ENCODE measurements at places on chromosomes 1 and 21.

- no peak for DNase-seq
Measured at GRCh38 chr1:15723631-15724246, 12.3 kb upstream of the SLC25A34 start.

GRCh38 chr1:11024154-11024873 lies 11.9 kb downstream of the TARDBP start:
- DNase-seq = no peak

DNA sequence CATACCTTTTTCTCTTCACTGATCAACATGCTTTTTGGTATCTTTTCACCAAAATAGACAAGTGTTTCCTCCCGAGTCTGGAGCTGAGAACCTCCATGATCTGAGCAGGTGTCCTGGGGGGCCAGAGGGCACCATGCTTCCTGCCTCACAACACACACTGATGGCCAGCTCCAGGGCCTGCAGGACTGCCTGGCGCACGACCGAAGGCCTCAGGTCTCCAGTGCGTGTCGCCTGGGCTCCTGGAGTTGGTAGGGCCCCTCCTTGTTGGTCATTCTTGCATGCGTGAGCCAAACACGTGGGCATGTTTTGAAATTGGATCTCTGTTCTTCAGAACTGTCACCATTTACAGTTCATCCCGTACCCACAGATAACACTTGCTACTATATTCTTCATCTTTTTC lies 64.4 kb downstream of the SLC37A1 start:
- no peak for DNase-seq

DNA sequence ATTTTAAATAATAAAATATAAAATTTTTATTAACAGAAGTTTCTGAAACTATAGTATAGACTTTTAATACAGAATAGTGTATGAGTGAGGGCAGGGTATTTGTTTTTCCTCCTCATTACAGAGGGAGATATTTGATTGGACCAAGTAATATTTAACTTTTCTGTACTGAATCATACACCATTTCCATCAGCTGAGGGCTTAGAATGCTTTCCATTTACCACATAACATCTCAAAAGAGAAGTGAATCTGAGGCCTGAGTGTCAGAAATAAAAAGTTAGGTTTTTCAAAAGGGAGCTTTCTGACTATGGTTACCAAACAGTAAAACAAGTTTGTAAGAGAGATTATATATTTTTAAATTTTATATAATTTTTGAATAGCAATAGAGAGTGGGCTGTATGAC lies 29.5 kb downstream of the TLCD4 start:
- no peak for DNase-seq

DNA sequence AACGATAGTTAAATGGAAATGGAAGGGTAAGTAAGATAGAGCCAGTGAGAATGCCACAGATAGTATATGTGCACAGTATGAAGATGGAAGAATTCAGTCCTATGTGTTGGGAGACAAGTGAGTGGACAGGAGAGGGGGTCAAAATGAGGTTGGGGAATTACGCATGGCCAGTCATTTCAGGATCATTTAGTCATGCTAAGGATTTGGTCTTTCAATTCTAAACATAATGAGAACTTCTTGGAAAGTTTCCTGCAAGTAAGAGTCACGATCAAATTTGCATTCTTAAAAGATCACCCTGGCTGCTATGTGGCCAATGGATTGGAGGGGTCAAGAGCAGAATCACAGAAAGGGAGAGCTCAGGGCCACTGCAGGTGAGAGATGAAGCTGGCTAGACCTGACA lies 64.0 kb upstream of the KCNK2 start:
- no peak for DNase-seq

GRCh38 chr1:29473161-29473855 lies 237.0 kb downstream of the PTPRU start:
- no peak for DNase-seq

DNA sequence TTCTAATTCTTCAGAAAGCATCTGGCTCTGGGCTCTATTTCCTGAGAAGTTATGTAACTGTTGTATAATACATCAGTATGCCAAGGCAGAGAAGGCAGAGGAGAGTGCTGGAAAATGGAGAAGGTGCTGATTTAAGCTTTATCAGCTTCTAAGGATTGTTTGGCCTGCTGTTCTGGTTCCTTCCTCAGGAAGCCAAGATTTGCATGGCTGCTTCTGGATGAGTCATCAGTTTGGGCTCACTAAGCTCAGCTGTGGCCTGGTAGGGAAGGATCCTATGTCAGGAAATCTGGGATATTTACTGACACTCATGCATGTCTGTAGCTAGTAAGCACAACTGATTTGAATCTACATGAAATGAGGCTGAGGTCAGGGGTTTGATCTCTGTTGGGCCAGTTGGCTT lies 73.2 kb upstream of the ADGRL4 start:
- peak; percentile 79 for DNase-seq

DNA sequence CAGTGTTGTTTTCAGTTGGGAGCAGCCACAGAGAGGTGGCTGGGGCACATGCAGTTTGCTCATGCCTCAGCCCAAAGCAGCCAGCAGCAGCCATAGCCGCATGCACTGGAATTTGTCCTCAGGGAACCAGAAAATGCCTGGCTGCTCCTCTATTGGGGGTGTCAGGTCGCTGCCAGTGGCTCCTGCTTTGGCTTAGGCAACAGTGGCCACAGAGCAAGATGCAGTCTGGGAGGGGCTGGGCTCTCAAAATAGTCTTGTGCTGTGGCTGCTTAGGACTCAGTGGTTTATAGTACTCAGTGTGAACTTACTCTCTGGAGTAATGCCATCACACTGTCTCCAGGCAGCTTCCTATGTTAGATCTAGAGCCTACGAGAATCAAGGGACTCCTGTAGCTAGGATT lies 25.0 kb downstream of the CD55 start:
- no peak for DNase-seq

GRCh38 chr21:31161157-31161556 lies 122.9 kb upstream of the KRTAP19-8 start:
- no peak for DNase-seq

DNA sequence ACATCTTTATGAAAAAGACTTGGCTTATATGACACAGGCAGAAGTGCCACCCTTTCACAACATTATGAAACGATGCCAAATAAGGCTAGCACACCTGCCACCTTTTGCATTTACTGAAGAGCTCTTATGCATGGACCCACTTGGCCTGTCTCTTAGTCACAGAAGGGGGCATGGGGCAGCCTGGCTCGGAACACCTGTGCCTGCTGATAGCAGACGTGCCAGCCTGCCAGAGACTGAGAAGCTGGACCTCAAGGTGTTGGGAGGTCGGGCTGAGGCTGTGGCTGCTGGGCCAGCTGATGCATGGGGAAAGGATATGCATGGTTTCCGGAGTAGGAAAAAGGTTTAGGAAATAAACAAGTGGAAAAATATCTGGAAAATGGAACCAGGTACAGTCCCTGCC lies 21.5 kb downstream of the RCAN1 start:
- no peak for DNase-seq

- no peak for DNase-seq
Measured at GRCh38 chr1:200737647-200738291, 924 bp upstream of the CAMSAP2 start.

- no peak for DNase-seq
Measured at GRCh38 chr21:44485254-44485793, 30.0 kb downstream of the LRRC3 start.

DNA sequence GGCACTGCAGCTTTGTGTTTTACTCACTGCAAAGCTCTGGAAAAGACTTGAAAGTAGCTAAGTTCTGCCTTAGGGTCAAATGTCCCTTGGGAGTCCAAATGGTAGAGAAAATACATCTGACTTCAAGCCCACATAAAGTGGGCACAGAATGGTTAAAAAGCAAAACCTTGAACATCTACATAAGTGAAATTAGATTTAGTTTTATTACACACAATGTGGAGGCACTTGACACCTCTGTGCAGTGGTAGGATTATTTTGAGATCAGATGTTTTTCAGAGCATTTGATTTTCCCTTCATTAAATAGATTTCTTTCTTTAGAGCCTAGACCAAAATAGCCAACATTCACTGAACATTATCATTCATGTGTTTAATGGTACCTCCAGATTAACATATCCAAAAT lies 11.2 kb upstream of the FCRL3 start:
- no peak for DNase-seq

DNA sequence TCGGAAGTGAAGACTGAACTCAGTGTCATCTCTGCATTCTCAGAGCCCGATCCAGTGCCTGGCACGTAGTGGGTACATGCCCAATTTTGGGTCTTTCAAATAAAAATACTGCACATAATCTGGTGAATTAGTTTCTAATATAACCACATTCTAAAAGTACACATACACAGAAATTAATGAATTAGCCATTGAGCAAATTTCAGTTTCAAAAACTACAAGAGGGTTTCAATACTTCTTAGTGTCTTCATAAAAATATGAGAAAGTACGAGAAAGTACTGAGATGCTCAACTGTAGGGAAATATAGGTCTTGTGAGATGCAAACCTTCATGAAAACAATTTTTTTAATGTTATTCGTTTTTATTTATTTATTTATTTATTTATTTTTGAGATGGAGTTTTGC lies 86.9 kb downstream of the SMYD2 start:
- DNase-seq = no peak

- peak; percentile 95 for DNase-seq
Measured at GRCh38 chr1:160993544-160994193, 27.3 kb downstream of the F11R start.

DNA sequence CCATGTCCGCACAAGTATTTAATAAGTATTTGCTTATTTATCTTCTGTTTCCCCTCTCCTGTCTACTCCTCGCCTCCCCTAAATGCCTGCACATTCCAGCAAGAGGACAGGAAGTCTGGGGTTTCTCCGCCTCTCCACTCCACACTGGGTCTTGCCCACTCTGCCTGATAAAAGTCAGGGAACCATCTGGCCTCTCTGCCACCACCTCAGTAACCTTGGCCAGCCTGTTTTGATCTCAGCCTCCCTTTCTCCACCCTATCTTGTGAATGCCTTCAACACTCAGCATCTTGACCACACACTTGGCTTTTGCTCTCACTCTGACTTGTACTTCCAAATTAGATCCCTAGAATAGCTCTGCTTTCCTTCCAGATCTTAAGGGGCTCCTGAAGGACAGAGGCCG lies 165.3 kb upstream of the UBE2U start:
- peak; percentile 88 for DNase-seq

DNA sequence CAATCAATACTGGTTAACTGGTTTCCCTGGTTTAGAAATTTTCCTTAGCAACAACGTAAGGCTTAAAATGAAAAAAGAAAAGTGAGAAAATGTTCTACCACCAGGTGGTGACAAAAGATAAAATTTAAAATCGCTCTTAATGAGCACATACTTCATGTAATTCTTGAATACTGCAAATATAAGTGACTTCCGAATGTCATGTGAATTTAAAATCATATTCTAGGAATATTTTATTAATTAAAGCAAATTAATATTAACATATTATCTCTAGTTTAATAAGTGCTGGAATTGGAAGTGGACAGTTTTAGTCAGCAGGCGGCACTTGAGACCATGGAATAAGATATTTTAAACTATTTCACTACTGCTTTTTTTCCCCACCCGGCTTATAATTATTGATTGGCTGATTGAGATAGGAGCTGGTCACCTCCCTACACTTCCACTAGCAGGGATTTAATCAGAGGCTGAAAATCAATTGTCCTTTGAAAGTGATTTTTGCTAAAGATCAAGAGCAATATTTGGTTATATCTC lies 5.0 kb upstream of the ADAMTS1 start:
- peak; percentile 52 for DNase-seq

DNA sequence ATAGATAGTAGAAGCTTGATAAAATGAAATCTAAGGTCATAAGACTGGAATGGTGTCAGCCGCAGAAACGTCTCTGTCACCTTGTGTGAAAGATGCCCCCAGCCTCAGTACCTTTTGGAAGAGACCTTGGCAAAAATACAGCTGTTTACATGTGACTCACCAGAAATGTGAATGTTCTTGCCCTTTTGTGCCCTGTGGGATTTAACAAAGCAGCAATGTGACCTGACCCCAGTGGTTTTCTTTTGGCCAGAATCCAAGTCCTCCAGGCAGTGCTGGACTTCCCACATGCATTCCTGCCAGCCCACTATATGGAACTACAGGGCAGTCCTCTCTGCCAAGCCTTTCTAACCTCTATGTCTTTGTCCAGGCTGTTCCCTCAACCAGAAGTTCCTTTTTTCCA lies 27.2 kb upstream of the LRRC8C start:
- peak; percentile 90 for DNase-seq

GRCh38 chr1:19089524-19089923 lies 120.5 kb downstream of the UBR4 start:
- no peak for DNase-seq

- no peak for DNase-seq
Measured at GRCh38 chr1:183472488-183473216, at the start of gene SMG7. Gene SMG7 (plus strand): TSS chr1:183472499. CDS start chr1:183472621, 122 bp downstream.

- peak; percentile 99 for DNase-seq
Measured at GRCh38 chr1:212161231-212161781, 123.9 kb upstream of the PPP2R5A start.

DNA sequence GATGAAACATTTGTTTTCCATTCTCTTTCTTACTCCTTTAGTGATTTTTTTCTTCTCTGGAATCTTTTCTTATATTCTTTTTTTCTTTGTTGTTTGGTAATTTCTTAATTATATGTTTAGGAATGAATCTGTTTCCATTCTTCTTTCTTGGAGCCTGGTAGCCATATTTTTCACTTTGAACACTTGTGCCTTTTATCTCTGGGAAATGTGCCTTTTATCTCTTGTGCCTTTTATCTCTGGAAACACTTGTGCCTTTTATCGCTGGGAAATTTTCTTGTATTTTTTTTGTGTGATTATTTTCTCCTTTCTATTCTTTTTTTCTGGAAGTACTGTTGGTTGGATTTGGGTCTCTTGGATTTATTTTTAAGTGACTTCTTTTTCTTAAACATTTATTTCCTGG lies 118.2 kb downstream of the LEPR start:
- DNase-seq = no peak

GRCh38 chr1:97902067-97902466 lies 18.8 kb downstream of the DPYD start:
- DNase-seq = no peak

GRCh38 chr1:119323216-119323982 lies 45.2 kb upstream of the HAO2 start:
- DNase-seq = no peak

- DNase-seq = peak; percentile 37
Measured at GRCh38 chr21:44846485-44847260, 26.8 kb downstream of the PTTG1IP start.

DNA sequence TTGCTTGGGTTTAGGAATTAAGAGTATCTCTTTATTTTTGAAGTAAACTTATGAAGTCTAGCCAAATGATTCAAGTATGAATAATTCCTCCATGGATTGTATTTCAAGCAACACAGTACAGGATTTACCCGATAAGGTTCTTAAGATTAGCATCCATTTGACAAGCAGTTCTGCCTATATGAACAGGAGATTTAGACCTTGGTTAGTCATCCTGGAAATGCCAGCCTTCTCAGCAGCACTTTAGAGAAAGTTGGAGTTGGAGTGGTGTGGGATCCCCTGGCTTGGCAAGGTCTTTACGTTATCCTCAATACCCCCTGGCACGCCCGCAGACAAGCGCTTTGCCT lies 1.6 kb downstream of the BCAR3 start:
- DNase-seq = peak; percentile 93

DNA sequence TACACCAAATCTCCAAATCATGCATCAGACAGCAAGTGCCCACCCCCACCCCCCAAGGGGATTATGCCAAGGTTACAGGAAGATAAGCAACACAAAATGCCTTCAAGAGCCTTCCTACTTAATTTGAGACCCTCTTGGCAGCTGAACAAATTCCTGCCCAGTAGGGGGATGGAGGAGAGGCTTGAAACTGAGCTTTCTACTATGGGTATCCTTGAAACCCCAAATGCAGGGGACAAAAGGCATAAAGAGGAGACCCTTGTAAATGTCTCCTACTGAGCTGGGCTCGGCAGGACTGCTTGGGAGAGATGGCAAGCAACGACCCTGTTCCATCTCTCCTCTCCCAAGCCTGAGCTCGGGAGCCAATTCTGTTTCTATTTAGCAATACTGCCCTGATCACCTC lies 3.5 kb downstream of the SLC41A1 start:
- no peak for DNase-seq

Data from amniotic epithelial cell (primary cell).